ENCODE measurements at places on chromosomes 1 and 21.

- DNase-seq = no peak
These were observed 34.3 kb upstream of the EDEM3 start for GRCh38 chr1:184788970-184789369.

DNA sequence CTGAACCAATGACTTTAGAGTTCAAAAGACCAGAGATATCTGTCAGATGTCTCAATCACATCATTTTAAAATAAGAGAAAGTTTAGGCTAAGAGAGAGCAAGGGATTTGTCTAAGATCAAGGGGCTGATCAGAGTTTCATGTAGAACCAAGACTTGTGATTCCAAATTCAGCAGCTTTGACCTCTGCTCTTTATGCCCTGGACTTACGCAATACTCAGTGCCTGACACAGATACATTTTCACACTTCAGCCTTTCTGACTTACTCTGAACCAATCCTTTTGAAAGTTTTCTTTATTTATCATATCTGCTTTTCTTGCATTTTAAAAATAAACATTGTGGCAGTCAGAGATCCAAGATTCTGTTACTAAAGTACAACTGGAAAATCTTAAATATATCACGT lies 428.0 kb downstream of the PLPP3 start:
- no peak for DNase-seq

- DNase-seq = no peak
These were observed 1.2 kb upstream of the PADI2 start for GRCh38 chr1:17120481-17120877.

- DNase-seq = peak; percentile 62
These were observed 49.3 kb downstream of the CD34 start for GRCh38 chr1:207861442-207862177.

GRCh38 chr1:24455272-24455671 lies 39.7 kb downstream of the NIPAL3 start:
- DNase-seq = no peak

GRCh38 chr1:46812065-46812963 lies 13.5 kb downstream of the CYP4B1 start:
- no peak for DNase-seq

- DNase-seq = no peak
These were observed 19.0 kb upstream of the PIGV start for GRCh38 chr1:26768755-26769154.

DNA sequence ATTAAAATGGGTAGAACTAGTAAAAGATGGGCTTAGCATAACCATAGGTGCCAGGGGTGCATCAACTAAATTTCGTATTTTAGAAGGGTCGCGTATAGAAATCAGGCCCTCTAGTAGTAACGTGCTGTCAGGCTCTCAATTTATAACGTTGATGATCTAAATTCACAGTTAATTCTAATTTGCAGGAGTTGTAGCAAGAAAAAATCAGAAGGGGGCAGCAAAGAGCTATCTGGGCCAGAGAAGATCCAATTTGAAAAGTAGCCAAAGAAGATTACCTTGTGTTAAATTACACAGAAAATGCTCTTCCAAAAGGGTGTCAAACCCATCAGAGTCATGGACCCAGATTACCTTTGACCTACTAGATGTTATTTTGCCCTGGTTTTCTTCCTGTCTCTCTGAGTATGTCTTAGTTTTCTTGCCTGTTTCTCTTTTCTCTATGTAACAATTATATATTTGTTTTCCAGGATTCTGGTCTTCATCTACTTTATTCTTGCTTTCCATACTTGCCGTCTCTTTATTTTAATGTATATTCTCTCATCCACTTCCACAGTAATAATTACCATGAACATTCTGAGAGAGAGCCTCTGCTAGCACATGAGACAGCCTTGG lies 1030.9 kb downstream of the AMY1C start:
- DNase-seq = peak; percentile 33

DNA sequence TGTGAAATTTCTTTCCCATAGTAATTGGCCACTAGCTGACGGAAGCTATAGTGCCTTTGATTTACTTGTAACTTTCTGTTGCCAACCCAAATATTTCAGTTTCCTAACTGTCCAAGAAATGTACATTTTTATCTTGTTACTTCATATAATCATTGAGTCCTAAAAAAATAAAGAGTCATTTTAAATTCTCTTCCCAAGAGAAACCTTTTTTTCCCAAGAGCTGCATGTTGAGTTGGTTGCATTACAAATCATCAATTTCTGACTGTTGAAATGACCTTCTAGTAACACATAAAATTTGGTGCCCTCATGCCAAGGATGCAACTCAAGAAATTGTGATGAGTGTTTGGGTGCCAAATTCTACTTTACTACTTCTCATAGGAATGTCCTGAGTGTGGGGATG lies 61.0 kb downstream of the HMCN1 start:
- no peak for DNase-seq

DNA sequence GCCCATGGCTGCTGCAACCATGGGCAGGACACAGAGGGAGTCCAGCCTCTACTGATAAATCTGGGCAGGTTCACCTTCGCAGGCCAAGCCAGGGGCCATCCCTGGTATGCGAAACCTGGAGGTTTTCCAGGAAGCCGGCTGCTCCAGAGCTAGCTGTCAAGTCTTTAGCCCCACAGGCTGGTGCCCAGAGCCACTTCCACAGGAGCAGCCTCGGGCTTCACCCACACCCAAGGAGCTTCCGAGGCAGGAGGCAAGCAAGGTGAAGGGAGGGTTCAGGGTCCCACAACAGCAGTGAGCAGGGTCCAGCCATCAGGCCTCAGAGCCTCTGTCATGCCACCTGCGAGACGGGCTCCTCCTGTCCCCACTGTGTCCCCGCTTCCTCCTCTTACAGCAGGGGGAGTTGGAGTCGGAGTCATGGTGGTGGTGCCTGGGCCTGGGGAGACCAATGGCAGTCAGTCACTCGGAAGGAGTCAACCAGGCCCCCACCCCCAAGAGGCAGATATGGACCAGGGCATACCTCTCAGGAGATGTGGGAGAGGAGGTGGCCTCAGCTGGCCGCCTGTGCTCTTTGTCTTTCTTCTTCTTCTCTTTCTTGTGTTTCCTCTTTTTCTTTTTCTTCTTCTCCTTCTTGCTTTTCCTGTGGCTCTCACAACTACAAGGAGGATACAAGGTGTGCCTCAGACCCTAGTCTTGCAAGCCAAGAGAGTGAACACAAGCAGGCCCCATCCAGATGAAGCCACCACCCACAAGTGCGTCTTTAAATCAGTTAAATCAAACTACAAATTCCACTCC lies 2.1 kb downstream of the C1orf35 start:
- no peak for DNase-seq

DNA sequence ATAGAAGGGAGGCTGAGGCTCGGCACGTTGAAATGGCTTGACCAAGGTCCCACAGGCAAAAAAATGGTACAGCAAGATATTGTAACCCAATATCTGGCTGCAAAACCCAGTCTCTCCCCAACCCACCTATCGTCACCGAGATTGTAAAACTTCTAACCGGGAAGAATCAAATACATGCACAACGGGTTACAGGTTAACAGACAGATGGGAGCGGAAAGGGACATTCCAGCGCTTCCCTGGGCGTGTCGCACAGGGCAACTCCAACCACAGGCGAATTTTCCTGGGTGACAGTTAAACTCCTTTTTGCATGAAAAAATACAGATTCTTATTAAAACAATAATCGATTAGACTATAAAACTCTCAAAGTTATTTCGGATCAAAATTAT lies 31.8 kb upstream of the JUN start:
- DNase-seq = peak; percentile 9

- DNase-seq = peak; percentile 45
These were observed 88.1 kb upstream of the LRRC8D start for GRCh38 chr1:89732643-89733222.

- DNase-seq = no peak
These were observed 16.9 kb downstream of the PSMB4 start for GRCh38 chr1:151416231-151416630.

DNA sequence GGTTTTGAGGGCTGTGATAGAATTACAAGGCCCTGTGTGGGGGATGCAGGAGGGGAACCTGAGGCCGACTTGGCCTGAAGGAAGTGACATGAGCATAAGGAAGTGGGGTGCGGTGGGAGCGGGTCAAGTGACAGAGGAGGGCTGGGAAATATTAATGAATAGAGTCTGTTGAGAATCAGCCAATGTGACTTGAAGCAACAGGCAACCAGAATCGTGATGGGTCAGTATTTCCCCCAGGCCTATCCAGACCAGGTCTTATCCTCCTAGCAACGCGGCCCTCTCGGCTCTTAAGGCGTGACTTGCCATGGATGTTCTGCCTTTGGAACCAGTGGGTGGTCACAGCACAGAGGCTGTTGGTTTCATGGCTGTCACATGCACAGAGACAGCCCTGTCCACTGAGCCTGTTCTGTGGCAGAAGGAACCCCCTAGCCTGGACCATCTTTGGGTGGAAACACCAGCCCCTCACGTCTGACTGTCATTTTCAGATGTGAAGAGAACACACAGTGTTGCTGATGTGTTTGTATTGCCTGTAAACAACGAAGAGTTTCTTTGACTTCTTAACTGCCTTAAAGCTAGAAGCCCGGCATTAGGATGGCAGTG lies 468.8 kb downstream of the CAMTA1 start:
- no peak for DNase-seq

DNA sequence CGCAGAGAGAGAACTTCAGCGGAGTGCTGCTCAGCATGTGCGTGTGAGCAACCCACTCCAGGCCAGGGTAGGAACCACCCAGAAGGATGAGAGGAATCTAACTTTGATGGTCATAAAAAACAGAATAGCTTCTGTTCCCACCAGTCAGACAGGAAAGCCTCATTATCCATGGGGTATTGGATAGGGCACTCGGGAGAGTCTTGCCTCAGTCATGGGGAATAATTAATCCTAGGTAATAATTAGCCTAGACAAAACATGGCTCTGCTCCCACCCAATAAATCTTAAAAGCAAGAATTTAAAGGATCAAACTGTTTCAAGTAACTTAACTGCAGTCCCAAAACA lies 35.3 kb downstream of the LDLRAD1 start:
- no peak for DNase-seq

DNA sequence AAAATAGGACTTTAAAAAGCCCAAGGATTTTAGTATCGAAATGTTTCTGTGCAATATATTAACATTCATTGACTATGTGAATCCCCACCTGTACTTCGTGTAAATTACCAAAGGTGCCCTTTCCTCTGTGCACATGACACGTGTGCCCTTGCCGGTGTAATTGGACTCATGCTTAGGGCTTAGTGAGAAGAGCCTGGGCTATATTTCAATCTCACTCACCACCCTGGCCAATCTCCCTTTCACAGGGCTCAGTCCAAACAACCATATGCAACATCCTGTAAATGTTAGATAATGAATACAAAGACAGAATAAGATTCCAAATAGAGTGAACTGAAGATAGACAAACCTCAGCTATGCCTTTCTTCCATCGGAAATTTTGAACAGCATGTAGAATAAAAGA lies 564.3 kb downstream of the USP25 start:
- DNase-seq = no peak

DNA sequence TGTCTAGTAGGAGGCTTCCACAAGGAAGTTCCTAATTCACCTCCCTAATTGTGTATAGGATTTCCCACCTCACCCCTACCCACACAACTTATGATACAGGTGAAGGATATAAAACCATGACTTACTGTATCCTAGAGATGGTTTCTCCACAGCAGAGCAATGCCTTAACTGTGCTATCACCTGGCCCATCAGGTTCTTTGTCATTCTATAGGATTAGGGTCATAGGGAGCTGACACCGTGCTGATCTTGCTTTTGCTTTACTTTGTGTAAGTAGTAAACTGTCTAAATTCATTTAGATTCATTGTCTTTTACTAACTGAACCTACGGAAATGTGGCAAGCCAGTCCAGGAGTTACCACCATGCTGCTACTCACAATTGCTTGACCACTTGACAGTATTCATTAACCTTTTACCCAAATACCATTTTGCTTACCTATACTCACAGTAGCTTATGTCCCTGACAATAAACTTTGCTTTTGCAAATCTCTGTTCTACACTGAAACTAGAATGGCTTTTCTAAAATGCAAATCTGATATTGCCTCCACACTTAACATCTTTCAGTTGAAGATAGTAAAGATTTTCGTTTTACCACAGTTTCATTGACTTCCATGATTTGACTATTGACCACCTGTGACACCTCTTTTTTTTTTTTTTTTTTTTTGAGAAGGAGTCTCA lies 147.6 kb downstream of the IFI44 start:
- no peak for DNase-seq

GRCh38 chr1:14572861-14573260 lies 25.6 kb upstream of the KAZN start:
- DNase-seq = no peak

DNA sequence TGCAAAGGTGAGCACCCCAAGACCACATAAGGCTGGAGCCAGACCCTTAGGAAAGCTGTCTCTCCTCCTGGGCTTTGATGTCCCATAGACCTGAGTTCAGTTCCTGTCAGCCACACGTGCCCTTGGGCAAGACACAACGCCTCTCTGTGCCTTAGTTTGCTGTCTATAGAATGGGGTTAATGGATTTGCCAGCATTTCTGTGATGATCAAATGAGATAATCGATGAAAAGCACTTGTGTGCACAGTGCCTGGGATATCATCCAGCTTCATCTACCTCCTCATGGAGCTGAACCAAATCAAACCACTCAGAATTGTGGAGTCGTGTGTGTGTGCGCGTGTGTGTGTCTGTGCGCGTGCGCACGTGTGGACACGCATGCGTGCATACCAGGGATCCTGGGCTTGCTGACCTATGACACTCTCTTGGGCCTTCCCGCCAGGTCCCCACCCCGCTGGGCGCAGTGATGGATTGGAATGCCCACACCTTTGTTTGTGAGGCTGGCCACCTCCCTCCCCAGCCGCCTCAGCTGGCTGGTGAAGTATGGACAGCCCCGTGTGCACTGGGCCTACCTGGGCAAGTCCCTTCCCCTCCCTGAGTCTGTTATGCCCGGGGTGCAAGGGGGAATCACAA lies 5.2 kb downstream of the TTC22 start:
- no peak for DNase-seq

GRCh38 chr1:17569200-17570139 lies 30.0 kb downstream of the ARHGEF10L start:
- no peak for DNase-seq

DNA sequence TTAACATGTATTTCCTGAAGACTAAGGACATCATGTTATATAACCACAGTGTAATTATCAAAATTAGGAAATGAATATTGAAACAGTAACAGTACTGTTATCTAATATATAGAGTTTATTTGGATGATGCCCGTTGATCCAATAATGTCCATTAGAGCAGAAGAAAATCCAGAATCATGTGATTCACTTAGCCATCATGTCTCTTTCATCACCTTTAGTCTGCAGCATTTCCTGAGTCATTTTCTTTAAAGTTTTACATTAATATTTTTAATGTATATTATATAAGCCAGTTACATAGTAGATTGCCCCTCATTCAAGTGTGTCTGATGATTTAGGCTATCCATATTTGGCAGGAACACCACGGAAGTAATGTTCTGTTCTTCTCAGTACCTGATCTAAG lies 28.9 kb downstream of the MPZL1 start:
- DNase-seq = no peak

Measured in activated CD4-positive, alpha-beta T cell treated with anti-CD3 and anti-CD28 coated beads, Interleukin-10, Interleukin-2, amounts not matched to agents 100 ng/mL and 50 ng/mL, durations not matched to agents 16 hours and 8 hours (primary cell).